ENCODE measurements at places on chromosomes 5 and 9. TPM values are rescaled to one million over a fixed set of nuclear protein-coding genes. Genes with fewer than 3 reads are reported as not detected.

The PFN3 gene
- not detected for total RNA-seq

The RANBP3L gene
- not detected for total RNA-seq

The PCDHA5 gene
- total RNA-seq: not detected

The UBE2D2 gene
- 61.2 TPM for total RNA-seq

The WNK2 gene
- 0.15 TPM for total RNA-seq

The LPAR1 gene
- total RNA-seq: 220 TPM

The IFNA13 gene
- not detected for total RNA-seq
